Mesenteric fat pad (tissue), 1 donor: ENCODE measurements at places on chromosomes 2 and 18.

- no peak for DNase-seq
Measured at GRCh38 chr2:168849610-168850009, 40.6 kb downstream of the SPC25 start.

DNA sequence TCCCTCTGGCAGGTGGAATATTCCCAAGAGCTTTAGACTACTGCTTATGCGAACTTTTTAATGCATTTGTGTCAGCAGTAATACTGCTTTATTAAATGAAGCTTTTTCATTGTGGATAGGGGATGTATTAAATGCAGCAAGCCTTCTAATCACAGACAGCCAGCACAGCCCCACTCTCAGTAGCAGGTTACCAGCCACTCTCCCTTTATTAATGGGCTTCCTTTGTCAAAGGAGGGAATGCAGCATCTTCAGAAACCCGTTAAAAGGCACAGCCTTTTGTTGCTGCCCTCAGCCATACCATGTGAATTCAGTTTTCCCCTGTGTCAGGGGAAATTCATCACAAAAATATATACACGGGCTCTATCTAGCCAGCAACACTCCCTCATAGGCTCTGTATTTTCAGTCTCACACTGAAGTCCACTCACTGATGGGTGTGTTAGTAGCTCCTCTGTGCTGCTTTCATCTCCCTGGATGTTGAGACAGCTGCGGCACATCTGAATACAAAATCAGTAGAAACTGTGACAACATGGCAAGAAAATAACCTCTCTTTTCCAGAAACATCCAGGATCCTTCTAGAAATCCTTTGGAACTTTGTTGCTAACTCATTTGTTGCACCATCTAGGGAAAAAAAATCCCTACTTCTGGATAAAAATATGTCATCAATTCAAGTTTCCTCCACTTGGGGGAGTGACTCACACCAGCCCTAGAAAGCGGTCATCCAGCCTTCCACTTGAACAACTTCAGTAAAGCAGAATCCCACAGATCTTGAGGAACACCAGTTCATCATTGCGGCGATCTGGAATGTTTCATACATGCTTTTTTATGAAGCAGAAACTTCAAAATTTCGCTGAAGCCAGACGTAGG, 48.4 kb downstream of the LRRTM1 start:
- DNase-seq: no peak

DNA sequence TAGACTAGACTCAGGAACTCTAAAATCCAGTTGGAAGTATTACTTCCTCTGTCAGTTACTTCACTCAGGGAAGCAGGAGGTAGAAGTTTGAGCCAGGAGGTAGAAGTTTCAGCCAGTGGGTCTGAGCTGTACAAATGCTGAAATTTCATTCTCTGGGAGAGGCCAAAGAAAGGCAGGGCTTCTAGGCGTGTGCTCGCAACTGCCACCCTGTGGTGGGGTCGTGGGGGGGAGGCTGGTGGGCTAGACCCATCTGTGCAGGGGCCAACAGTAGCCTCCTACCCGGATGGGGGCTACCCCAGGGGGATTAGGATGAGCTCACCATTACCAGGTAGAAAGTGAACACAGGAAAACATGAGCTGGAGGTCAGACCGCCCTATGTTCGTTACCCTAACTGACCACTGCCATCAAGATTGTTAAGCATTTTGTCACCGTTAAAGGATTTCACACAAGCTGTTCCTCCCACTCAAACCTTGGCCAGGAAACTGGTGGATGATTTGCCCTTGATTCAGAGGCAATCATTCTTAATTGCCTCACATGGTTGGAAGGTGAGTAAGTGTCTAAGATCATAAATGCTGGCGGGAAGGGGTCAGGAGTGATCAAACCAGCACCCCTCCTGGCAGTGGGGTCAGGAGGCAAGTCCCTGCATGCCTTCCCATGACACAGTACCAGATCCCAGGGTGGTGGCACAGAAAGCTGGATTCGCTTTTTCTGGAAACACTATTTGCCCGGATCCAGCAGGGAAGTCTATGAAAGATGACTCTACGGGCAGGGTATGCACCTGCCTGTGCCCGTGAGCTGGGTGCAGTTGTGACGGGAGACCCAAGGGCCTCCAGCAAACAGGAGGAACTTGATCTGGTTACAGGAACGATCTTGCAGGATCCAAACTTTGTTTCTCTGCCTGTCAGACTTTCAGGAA, 5.2 kb upstream of the FHL2 start:
- DNase-seq: no peak

- no peak for DNase-seq
Measured at GRCh38 chr18:48866856-48867255, 83.9 kb downstream of the SMAD7 start.

DNA sequence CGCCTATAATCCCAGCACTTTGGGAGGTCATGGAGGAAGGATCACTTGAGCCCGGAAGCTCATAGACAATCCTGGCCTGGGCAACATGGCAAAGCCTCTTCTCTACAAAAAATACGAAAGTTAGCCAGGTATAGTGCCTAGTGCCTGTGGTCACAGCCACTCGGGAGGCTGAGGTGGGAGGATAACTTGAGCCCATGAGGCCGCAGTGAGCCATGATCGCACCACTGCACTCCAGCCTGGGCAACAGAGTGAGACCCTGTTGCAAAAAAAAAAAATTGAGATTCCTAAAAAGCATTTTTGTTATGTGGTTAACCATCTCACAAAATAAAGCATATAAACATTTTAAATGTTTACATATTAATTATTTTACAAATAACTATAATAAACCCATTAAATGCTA, 13.9 kb downstream of the PCBP1 start:
- peak; percentile 12 for DNase-seq

DNA sequence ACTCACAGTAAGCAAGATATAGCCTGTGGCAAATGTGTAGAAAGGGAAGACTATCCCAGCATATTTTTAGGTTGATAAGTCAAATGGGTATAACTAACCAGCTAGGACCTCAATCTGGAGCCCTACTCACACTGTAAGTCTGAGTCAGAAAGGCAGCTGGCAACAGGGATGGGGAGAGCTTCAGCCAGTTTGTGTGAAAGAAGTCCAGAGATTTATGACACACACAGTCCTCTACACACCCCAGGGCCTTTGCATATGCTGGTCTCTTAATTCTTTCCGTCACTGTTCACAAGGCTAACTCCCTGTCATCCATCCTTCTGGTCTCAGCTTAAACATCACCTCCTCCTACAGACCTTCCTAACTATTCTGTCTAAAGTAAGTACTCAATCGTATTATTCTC, 5.9 kb upstream of the TCF4 start:
- no peak for DNase-seq

DNA sequence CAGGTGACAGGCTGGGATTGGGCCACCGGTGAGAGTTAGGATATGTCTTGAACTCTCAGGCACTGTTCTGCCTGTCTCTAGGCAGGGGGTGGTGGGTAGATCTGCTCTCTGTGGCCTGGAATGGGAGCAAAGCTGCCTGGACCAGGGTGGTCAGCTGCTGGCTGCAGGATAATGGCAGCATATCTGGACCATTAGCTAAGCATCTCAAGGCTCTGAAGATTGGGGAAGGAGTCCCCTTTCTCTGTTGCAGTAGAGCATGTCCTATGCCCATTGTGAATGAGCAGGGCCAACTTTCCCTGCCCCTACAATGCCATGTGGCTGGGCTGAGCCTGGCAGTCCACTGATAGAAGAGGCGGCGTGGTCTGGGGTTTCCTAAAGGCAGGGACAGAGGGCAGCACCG, 34.6 kb downstream of the LOXHD1 start:
- no peak for DNase-seq

GRCh38 chr18:44186001-44186400, 494.7 kb upstream of the SETBP1 start:
- no peak for DNase-seq

GRCh38 chr18:50726960-50727589, 92.7 kb downstream of the MRO start:
- DNase-seq: no peak

DNA sequence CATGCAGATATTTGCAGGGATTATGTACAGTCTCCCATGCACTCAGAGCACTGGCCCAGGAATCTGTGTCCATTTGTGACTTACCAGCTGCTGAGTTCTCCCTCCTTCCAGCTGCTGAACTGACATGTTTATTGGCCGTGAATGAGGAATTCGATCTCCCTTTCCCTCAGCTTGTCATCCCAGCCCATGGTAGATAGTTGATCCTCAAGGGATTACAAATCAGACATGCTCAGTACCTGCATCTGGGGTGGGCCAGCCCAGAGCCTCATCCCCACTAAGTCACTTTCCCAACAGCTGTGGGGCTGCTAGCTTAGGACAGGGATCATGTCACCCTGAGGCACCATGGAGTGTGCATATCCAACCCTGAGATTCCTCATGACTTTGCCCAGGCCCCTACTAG, 1284.9 kb upstream of the LRRTM1 start:
- no peak for DNase-seq

GRCh38 chr2:223601932-223602666, at the start of gene SCG2:
TSS of gene SCG2 (minus strand) at chr2:223602361. CDS start at chr2:223599282, 3,079 bp downstream.
- DNase-seq: no peak

- no peak for DNase-seq
Measured at GRCh38 chr2:152617456-152618192, 99.6 kb downstream of the PRPF40A start.

- DNase-seq: no peak
Measured at GRCh38 chr2:64015898-64016297, 3.3 kb downstream of the VPS54 start.

DNA sequence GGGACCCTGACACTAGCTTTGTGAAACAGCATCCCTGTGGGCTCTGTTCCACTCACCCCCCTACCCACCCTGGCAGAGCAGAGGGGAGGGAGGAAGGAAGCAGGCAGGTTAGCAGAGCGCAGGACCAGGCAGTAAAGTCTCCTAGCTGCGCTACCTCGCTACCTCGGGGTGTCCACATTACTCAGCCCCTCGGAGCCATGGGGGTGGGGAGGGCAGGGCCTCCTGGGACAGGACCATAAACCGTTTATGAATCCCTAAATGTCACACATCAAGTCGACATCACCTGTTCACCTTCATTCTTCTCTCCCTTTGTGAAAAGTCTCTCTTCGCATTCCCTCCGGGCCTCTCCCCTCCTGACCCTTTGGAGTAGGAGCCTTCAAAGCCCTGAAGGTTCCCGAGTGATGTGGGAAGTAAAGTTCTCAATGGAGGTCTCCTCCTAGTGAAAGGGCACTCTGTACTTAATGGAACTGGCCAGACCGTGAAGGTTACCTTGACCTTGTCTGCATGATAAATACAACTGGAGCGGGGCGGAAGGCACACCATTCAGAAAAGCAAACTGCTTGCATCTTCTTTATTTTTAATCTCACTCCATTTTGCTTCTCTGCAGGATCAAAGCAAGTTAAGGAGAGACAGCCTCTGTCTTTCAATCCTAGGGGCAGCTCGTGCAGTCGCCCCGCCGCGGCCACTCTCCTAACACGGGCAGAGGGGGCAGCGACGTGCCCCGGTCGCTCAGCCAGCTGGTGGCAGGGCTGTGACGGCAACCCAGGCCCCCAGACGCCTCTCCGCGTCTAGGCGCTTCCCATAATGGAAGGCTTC, 23.7 kb upstream of the SMAD7 start:
- no peak for DNase-seq

DNA sequence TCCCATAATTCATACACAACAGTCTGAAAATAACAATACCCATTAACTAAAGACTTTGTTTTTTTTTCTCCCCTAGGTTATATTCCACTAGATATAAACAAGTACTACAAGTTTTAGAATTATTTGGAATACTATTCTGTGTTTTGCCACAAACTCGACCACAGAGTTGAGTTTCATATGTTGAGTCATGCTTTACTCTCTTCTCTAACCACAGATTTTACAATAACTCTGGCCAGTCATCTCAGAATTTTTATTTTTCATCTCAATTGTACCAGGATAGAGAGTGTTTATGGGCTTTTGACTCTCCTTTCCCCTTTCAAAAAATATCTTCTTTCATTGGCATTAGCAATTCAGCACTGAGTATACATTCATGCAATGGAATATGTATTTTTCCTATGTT, 348.7 kb upstream of the GALNT5 start:
- DNase-seq: no peak

GRCh38 chr2:46847185-46847710, 68.4 kb downstream of the MCFD2 start:
- peak; percentile 94 for DNase-seq

- no peak for DNase-seq
Measured at GRCh38 chr2:64327510-64328414, 126.2 kb upstream of the LGALSL start.
